ENCODE measurements at places on chromosomes 1 and 21. TPM values are rescaled to one million over a fixed set of nuclear protein-coding genes. Genes with fewer than 3 reads are reported as not detected.

GRCh38 chr1:243748706-243749283, 101.2 kb downstream of the AKT3 start:
- DNase-seq, result no peak

The KCNQ4 gene
- total RNA-seq, result 11.4 TPM

DNA sequence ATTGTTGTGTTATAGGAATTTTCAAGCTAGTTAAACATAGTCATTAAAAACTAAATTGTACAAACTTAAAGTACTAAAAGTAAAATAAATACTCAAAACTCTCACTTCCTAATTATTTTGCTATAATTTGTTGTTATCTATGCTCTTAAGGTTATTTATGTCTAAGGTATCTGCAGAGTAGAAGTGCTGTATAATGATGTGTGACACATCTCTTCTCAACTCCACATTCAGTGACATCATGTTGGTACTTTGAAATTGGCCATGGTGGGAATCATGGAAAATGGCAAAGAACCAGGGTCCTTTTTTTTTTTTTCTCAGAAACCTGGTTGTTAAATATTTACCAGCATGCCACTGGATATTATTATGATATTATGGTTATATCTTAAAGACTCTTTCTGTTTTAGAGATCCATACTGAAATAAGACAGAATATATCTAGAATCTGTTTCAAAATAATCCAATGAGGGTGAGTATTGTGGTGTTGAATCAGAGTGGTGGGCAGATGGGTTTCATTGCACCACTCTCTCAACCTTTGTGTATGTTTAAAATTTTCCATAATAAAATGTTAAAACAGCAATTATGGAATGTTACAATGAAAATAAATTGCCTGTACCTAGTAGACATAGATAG, 22.4 kb downstream of the LRRC8B start:
- no peak for DNase-seq

The COL9A2 gene
- 3.1 TPM for total RNA-seq

GRCh38 chr1:24203404-24203803, 16.3 kb upstream of the IFNLR1 start:
- DNase-seq, result no peak

The CRYBG2 gene
- 0.52 TPM for total RNA-seq

- DNase-seq, result peak; percentile 93
Observed at GRCh38 chr1:19676438-19676922, 11.8 kb downstream of the HTR6 start.

GRCh38 chr1:243216741-243217140, 38.3 kb downstream of the CEP170 start:
- DNase-seq, result no peak

GRCh38 chr1:59690171-59690930, 124.4 kb upstream of the HOOK1 start:
- no peak for DNase-seq

DNA sequence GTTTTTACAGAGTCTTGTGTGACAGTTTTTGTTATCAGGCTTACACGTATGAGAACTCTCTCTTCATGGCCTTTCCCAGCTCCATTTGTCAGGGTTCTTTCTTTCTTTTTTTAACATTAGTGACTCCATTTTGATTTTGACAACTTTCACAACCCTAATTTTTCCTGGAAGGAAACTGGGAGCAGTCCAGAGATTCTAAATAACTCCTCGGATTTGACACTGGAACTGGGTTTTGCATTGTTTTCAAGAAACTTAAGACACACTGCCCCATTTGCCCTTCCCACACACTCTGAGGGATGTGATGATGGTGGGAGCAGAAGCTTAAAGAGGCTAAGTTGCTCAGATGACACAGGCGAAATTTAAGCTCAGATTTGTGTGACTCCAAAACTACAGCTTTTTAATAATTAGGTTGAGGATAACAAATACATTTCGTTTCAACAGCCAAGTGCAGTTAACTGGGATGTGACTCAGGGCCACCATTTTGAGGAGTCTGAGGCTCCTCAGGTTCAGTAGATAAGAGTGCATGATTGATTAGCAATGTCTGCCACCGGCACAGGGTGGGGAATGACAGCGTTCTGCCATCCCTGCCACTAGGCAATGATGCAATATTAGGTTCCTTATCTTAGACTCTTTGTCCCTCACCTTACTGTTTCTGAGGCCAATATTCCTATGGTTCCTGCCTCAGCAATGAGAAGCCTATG, 95.1 kb upstream of the ATP1A1 start:
- no peak for DNase-seq

- DNase-seq, result no peak
Observed at GRCh38 chr1:232267092-232267836, 362.7 kb downstream of the SIPA1L2 start.

GRCh38 chr1:108643492-108644335, 17.2 kb downstream of the HENMT1 start:
- DNase-seq, result no peak

- DNase-seq, result no peak
Observed at GRCh38 chr21:16568244-16568643, 838.5 kb downstream of the USP25 start.

- DNase-seq, result peak; percentile 81
Observed at GRCh38 chr21:38531591-38531990, 33.3 kb upstream of the ERG start.

DNA sequence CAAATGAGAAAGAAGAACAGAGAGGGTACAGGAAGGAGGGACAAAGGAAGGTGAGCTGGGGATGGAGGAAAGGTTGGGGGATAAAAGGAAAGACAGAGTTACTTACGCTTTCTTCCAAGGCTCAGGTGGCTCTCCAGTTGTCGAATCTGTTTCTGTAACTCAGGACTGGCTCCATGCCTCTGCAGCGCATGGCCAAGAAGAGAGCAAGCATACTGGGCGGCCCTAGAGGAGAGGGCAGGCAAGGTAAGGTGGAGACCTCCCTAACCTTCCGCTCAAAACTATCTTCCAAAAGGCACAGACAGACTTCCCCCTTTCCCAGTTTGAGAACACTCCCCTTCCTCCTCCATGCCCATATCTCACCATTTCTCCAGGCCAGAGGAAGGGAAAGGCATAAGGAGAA, 922 bp downstream of the PEX11B start:
- DNase-seq, result no peak

GRCh38 chr21:22062472-22063139, 1064.4 kb downstream of the NCAM2 start:
- no peak for DNase-seq

GRCh38 chr1:84973498-84974334, 23.2 kb downstream of the MCOLN2 start:
- no peak for DNase-seq

The HSF2BP gene
- total RNA-seq, result 0.48 TPM

The COL6A1 gene
- 606 TPM for total RNA-seq

DNA sequence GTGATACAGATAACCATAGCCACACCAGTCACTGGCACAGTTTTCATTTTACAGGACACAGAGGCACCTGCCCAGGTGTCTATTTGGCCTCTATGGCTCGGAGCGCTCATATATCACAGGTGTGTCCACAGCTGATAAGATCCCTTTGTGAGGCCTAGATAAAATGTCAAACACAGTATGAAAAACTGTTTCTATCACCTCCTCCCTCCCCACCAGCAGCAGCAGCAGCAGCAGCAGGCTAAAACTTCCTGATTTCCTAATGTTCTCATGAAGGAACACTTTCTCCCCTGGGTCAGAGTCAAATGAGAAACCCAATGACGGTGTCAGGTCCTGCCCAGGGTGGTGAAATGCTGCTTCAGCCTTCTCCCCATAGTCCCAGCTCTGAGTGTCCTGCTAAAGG, 24.4 kb downstream of the ELAPOR1 start:
- no peak for DNase-seq

- no peak for DNase-seq
Observed at GRCh38 chr1:22861764-22862440, 110.8 kb downstream of the LACTBL1 start.

The BARHL2 gene
- not detected for total RNA-seq

DNA sequence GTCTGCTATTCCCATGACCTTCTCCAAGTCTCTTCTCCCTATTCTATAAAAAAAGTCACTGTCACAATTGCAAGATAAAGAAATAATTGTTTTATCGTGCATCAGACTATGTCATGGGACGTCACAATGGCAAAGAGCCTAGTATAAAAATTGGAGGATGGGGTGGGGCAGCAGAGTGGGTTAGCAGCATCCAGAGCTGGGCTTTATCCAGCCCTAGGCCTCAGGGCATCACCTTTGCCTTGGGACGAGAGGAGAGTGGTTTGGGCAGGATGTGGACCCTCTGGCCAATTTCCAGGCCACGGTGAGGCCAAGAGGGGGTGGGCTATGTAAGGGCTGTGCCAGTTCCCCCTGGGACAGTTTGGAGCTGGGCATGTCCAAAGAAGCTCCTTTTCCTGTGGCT, 25.7 kb downstream of the WNT4 start:
- DNase-seq, result no peak

DNA sequence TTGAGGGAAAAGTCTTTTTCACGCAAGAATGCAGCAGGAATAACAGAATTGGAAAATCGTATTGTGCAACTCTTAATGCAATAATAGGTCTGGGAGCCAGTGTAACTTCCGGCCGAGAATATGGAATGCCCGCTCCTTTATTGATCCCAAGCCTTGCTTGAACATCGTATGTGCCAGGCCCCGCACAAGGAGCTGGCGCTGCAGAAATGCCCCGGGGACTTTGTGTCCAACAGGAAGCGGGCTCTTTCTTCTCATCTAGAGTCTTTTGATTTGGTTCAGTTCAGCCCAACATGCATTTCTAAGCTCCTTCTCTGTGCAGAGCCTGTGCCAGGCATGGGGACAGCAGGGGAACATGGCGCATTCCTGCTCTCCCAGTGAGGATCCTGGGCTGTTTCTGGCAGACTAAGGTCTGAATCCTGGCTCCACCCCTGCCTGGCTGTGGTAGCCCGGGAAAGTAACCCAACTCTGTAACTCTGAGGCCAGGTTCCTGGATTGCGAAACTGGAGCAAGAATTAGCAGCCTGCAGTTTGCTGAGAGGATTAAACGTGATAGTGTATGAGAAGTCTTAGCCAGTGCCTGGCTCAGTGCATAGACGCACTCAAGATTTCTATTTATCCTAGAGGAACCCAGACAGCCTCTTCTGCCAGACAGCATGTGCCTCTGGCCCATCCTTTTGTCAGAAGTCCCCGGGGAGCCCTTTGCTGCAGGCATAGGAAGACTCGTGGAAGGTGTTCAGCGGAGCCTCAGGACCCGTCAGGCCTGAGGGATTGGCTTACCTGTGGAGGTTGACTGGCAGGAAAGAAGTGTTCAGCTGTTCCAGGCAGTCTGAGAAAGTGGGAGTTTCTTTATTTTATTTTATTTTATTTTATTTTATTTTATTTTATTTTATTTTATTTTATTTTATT, 987 bp upstream of the CDCP2 start:
- DNase-seq, result peak; percentile 90

The HSD3B2 gene
- total RNA-seq, result not detected

The AUNIP gene
- total RNA-seq, result not detected

GRCh38 chr1:113103048-113103447, 30.1 kb downstream of the LRIG2 start:
- DNase-seq, result no peak

GRCh38 chr1:184890539-184890973, 83.8 kb downstream of the NIBAN1 start:
- no peak for DNase-seq

GRCh38 chr1:90712153-90712856, 4.8 kb downstream of the BARHL2 start:
- no peak for DNase-seq

The KCNE2 gene
- total RNA-seq, result not detected

The RGS8 gene
- 0.10 TPM for total RNA-seq

GRCh38 chr1:58551186-58552140, 4.9 kb upstream of the OMA1 start:
- DNase-seq, result no peak

GRCh38 chr1:243473227-243474135, 217.6 kb downstream of the SDCCAG8 start:
- no peak for DNase-seq

GRCh38 chr1:233328142-233328921, 808 bp downstream of the MAP3K21 start:
- peak; percentile 79 for DNase-seq

DNA sequence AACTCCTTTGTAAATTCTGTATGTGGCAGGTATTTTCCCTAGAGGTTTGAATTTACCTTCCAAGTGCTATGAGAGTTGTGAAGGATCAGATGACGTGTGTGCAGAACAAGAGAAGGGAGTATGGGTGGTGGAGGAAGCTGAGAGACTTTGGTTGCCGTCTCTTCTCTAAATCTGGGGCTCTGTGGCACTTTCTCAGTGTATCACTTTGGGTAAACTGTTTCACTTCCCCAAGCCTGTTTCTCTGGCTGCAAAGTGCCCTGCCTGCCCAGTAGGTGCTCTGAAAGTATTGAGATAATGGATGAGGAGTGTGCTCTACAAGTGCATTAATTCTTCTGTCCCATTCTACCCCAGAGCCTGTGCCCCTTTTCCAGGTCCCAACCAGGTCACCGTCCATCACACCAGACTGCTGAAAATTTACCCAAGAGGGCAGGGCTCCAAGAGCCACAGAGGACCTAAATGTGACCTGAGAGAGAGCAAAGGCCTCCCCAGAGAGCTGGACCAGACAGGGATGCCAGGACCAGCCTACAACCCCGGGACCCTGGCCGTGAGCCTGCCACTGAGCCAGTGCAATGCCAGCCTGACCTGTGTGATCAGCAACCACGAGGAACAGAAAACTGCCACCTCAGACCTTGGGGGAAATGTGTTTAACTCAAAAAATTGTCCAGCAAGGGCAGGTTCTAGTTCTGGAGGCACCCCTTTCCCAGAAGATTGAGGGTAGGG, 131.6 kb upstream of the ETV3 start:
- DNase-seq, result no peak

The KRTAP21-2 gene
- not detected for total RNA-seq
